A549 treated with ZK216348 at 1 μM for 4 hours (cell line): ENCODE measurements at places on chromosomes 11 and 22. TPM values are rescaled to one million over a fixed set of nuclear protein-coding genes. Genes with fewer than 3 reads are reported as not detected.

The PLAAT5 gene
- not detected in 5 replicates for total RNA-seq

The API5 gene
- total RNA-seq, result 60.8 to 90.3 TPM (median 68.9 TPM) in 5 replicates

The NKAPD1 gene
- total RNA-seq, result 14.8 to 26.3 TPM (median 15.3 TPM) in 5 replicates

The VSIG10L2 gene
- not detected in 5 replicates for total RNA-seq

The DNAL4 gene
- 7.4 to 11.9 TPM (median 11.4 TPM) in 5 replicates for total RNA-seq
